ENCODE measurements at places on chromosomes 1 and 21.

DNA sequence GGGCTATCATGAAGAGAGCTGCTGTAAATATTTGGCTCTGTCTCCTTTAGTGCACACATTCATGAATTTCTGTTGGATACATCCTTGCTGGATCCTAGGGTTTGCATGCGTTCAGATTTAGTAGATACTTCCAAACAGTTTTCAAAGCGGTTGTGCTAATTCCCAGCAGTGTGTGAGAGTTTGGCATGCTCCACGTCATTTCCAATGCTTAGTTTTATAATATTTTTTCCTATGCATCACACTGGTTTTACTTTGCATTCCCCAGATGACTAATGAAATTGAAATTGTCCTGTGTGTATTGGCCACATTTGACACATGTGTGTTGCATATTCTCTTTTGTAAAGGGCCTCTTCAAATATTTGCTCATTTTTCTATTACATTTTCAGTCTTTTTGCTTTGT, 18.5 kb upstream of the AADACL3 start:
- DNase-seq: no peak

GRCh38 chr21:25036775-25037174, 570.5 kb downstream of the MRPL39 start:
- DNase-seq: no peak

DNA sequence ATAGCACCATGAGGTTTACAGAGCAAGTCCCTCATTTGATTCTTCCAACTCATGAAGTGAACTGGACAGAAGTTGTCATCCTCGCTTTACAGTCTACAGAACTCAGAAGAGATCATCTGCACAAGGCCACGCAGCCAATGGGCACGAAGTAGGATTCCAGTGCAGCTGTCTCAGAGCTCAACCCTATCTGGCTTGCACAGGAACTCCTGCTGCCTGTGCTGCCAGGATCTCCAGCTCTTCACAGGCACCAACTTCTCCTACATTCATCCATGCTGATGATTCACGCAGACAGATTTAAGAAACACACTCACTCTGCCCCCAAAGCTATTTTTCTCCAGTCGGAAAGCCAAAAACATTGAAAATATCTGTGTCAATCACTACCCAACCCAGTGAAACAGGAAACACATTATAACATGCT, 157.0 kb downstream of the RERE start:
- no peak for DNase-seq

DNA sequence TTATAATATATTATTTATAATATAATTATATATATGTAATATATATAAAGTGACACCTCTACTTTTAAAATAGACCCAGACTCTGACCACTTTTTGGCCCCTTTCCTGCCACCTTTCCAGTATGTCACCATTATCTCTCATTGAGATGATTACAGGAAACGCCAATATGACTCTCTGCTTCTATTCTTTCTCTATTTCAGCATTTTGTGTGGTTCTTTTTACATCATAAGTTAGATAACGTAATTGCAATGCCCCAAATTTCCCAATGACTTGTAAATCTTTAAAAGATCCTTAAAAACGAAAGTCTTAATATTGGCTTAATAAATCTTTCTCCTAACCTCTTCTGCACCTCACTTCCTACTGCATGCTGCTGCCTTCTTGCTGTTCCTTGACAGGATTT, 8.1 kb upstream of the GBP5 start:
- DNase-seq: no peak

- no peak for DNase-seq
These were observed 1.2 kb downstream of the ABCB10 start for GRCh38 chr1:229557200-229557850.

DNA sequence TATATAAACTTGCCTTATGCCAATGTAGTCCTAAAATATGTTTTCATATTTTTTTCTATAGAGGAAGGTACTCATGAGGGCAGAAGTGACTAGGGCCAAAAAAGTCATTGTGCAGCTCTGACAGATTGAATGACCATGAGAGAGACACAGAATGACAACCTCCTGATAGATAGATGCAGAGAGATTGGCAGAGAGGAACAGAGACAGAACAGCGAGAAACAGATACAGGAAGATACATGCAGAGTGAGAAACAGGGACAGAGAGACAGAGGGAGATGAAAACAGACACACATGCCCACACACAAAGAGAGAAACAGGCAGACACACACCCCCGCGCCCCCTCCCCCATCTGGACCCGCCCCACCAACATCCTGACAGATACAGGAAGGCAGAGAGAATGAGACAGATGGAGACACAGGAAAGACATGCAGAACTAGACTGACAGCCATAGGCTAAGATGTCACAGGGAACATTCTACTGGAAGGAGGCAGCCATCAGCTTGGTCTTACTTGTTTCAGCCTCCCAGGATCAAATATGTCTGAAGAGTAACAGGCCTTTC, 211.1 kb downstream of the ST6GALNAC3 start:
- no peak for DNase-seq

GRCh38 chr1:16391411-16391810, 24.4 kb downstream of the SZRD1 start:
- DNase-seq: no peak

DNA sequence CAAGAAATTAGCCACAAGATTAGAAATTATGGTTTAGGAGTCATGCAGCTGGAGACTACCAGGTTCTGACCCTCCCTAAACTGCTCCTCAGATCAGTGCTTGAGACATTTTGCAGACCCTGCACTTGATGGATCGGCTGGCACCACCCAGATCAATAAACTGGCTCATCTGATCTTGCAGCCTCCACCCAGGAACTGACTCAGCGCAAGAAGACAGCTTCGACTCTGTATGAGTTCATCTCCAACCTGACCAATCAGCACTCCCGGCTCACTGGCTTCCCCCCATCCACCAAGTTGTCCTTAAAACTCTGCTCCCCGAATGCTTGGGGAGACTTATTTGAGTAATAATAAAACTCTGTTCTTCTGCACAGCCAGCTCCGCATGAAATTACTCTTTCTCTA, 40.0 kb downstream of the L1TD1 start:
- DNase-seq: no peak

DNA sequence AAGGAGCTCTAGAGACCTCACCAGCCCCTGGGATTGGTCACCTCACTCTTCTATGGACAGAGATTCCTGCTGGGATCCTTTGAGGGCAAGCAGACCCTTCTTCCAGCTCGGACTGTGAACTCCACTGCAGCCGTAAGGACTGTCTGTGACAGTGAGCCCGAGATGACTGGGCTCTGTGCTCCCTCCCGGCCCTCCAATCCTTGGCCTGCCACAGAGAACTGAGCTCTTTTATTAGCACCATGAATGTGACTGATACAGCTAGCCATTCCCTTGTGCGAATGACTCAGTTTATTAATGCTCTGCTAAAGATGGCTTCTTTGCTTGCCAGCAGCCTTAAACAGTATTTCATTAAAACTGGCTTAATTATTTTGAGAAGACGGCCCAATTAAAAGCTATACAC, 194.6 kb upstream of the LMO4 start:
- no peak for DNase-seq

DNA sequence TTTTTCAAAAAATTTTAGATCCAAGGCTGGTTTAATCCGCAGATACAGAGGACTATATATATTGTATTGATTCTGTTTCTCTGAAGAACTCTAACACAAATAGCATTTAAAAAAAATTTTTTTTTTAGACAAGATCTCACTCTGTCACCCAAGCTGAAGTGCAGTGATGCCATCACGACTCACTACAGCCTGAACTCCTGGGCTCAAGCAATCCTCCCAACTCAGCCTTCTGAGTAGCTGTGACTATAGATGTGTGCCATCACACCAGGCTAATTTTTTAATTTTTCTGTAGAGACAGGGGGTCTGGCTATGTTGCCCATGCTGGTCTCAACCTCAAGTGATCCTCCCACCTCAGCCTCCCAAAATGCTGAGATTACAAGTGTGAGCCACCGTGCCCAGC, 3.0 kb downstream of the ANKRD45 start:
- DNase-seq: no peak

DNA sequence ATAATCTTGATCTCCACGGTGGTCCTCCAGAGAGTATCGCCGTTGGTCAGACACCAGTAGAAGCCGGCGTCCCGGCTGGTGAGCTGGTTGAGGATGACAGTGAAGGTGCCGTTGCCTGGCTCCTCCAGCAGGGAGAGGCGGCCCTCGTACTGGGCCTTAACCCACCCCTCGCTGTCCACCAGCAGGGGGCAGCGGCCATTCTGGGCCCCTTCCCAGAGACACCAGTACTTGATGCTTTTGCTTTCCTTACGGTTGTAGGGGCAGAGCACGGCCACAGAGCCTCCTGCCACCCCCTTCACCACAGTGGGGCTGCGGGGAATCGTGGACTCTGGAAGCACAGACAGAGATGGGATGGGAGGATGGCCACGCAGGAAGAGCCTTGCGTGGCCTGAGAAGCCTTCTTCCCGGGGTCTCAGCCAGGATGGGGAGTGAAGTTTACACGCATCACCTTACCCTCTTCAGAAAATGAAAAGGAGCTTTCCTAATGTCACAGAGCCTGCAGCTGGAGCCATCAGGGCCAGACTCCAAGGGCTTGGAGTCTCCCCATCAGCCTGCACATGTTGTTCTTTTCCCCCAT, 10.7 kb downstream of the PIGR start:
- DNase-seq: no peak

DNA sequence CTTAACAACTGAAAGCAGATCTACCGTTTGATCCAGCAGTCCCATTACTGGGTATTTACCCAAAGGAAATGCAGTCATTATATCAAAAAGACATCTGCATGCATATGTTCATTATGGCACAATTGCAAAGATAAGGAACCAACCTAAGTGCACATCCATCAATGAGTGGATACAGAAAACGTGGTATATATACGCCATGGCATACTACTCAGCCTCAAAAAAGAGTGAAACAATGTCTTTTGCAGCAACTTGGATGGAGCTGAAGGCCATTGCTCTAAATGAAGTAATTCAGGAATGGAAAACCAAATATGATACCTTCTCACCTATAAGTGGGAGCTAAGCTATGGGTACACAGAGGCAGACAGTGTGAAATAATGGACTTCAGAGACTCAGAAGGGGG, 169.3 kb downstream of the ZBTB18 start:
- no peak for DNase-seq

DNA sequence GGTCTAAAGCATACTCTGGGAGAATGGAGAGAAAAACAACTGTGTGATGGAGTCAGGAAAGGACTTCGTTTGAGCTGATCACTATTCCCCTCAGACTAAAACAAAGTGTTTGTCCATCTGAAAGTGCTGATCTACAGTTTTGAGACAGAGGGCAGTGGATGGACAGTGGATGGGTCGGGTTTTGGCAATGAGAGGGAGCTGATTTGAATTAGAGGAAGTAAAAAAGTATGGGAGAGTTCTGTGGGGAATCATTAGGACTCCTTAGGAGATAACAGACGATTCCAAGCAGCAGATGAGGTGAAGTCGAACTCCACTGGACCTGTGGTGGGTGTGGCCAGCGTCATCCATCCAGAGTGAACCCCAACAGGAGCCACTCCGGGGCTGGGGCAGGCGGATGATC, 62.3 kb downstream of the PTGS2 start:
- no peak for DNase-seq

GRCh38 chr1:230747890-230748800, 957 bp downstream of the CAPN9 start:
- DNase-seq: no peak

- DNase-seq: no peak
These were observed 323.7 kb downstream of the PLPP3 start for GRCh38 chr1:56255516-56256152.

DNA sequence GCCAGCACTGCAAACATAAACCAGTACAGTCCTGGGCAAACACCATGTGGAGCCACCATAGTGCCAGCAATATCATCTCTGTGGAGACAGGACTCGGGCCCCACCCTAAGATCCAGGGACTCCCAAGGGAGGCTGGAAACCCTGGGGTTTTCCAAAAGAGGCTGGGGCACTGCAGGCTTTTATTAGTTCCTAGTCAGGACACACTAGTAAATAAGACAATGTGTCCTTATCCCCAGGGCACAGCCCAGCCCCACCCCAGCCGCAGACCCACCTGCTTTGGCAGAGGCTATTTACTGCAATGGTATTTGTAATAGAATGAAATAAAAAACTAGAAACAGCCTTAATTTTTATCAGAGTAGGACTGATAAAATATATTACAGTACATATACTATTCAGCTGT, 486 bp upstream of the GJB3 start:
- DNase-seq: no peak

DNA sequence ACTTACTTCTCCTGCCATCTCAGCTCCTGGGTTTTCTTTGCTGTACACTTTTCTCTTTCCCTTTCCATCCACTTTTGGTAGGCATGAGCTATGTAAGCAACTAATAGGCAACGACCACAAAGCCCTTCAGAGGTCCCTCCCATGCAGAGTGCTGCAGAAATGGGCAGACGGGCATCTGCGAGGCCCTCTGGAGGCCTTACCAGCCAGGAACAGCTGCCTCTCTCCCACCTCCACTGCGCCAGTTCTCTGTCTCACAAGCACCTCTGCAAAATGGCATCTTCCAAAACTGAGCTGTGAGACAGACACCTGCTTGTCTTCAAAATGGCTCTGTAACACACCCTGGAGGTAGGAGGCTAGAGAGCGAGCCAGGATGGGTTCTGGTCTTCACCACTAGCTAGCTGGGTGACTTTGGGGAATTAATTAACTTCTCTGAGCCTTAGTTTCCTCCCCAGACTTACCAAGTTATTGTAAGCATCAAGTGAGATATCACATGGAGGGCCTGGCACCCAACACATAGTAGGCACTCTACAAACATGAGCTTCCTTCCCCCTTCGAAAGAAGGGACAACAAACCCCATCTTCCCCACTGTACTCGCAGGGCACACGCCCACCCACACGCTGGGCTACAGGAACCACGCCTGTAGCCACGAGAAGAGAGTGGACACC, 62.0 kb downstream of the BCAR3 start:
- peak; percentile 34 for DNase-seq

DNA sequence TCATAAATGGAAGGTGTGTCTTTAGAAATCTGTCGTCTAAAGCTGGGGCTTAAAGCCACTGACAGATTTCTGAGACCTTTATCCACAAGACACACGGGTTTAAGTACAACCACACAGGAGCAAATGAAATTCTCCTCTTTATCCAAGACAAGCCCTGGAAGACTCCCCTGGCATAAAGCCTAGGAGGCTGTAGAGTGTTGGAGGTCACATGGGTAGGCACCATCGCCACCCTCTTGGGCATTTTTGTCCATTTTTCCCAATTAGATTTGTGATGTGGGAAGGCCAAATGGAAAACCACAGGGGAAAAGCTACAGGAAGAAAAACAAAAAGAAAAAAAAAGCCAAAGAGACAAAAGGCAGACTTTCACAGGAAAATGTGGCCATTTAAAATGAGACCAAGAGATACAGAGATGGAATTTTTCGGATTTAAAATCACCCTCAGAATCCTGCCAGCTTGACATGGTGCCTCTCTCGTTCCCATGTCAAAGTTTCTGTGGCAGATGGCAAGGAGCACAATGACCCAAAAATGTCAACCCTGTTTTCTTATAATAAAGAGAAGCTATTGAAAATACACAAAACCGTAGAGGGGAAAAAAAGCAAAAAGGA, 91.9 kb downstream of the PLD5 start:
- no peak for DNase-seq

DNA sequence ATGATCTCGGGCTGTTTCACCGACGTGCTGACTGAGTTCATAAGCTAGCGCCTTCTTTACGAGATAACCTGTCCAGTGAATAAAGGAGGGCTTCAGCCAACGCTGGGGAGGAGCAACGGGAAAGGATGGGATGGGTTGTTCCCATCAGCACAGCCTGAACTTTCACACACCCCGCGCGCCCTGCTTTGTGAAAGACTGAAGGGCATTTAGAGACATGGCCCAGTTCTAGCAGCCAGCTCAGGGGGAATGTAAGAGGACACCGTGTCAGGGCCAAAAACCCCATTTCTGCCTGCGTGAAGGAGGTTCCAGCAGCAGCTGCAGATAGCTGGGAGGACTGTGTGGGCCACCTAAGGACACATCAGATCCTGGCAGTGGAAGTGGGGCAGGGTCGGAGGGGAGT, 255.1 kb upstream of the RAB4A start:
- DNase-seq: no peak

- DNase-seq: no peak
These were observed 1.6 kb downstream of the S100A16 start for GRCh38 chr1:153611356-153611755.
